ENCODE measurements at places on chromosomes 5 and 9.

- DNase-seq = no peak
These were observed 6.1 kb downstream of the GLIPR2 start for GRCh38 chr9:36142510-36143244.

GRCh38 chr5:133669472-133669871, 57.1 kb upstream of the FSTL4 start:
- DNase-seq = no peak

DNA sequence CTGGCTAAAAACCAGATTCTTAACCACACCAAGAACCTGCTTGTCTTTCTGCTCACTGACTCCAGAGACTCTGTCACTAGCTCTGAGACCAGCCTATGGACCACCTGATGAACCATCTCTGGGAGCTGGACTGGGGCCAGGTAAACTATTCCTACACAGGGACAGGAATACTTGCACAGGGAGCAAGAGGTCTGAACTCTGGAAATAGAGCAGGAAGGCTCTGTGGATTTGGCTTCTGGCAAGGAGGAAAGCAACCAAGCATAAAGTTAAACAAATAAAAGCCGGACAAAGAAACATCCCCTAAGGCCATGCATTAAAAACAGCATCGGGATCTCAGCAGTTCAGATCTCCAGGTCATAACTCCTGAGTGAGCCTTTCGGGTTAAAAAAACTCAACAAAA, 5.6 kb upstream of the SPARC start:
- DNase-seq = no peak

DNA sequence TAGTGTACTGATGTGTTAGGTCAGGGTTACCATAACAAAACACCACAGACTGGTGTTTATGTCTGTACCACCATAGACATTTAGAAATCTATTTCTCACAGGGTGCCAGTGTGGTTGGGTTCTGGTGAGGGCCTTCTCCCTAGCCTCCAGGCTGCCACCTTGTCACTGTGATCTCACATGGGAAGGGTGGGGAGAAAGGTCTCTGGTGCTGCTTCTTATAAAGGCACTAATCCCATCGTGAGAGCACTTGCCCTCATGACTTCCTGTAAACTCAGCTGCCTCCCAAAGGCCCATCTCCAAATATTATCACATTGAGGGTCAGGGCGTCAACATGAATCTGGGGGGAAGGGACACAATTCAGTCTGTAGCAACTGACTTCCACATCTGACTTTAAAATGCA, 49.8 kb downstream of the PIK3R1 start:
- DNase-seq = no peak

GRCh38 chr9:8859416-8859815, 1059.8 kb upstream of the DMAC1 start:
- DNase-seq = no peak

All from activated naive CD4-positive, alpha-beta T cell (primary cell).